ENCODE measurements at places on chromosomes 16 and 17.

- peak; percentile 91 for DNase-seq
Measured at GRCh38 chr16:3182608-3183444, 5.2 kb upstream of the OR1F1 start.

- no peak for DNase-seq
Measured at GRCh38 chr17:2365132-2365531, 27.8 kb downstream of the SGSM2 start.

DNA sequence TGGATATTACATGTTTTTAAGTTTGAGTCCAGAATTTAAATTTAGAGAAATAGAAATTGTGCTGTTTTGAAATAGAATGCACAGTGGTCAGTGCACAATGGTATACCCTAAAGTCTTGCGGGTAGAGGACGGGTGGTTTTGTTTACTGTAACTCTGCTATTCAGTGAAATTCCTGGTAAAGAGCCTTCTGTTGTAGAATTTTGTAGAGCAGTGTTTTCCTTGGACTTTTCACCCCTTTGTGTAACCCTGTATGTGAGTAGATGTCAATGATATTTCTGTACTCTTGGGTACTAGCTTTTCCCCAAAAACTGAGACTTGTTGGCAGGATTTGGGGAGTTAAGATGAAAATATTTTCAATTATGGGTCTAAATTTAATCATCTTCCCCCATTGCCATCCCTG, 19.5 kb downstream of the IST1 start:
- DNase-seq, result no peak

DNA sequence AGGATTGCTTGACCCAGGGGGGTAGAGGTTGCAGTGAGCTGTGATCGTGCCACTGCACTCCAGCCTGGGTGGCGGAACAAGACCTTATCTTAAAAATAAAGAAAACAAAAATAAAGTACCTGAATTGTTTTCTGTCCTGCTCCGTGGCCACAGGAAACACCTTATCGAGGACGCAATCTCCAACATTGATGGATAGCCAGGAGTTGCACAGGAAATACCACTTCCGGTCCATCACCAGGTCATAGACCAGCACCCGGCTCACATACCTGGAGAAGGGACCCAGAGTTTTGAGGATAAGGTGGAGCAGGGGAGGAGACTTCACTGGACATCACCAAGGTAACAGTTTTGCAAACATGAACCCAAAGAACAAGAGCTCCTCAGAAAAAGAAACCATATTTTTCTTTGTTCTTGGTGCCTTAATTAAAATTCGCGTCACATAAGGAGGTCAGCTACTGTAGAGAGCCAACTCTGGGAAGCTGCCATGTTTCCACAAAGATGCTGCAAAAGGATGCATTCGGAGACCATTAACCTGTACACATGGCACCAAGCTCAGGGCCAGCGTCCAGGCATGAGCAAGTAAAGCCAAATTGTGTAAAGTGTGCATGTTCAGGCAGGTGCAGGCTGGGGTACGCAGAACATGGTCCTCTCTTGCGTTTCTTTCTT, 55.6 kb upstream of the GCSH start:
- DNase-seq, result no peak

GRCh38 chr16:55521792-55522191, 12.9 kb downstream of the LPCAT2 start:
- no peak for DNase-seq

DNA sequence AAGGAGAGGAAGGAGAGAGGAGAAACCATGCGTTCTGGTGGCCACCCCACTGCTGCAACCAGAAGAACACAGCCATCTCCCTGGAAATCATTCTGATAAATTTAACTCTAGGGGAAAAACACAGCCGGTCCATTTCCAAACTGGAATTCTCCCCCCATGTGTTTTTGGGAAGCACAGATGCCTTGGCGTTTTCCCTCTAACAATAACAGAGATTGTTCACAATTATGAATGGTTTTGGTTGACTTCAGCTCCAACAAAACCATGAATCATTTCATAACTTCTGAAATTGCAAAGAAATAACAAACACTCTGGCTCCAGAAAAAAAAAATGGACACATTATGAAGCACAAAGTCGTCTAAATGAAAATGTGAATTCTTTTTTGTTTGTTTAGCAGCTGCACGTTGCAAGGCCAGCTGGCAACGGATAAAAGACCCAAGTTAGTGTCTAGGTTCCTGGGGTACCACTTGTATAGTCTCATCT, 46.2 kb downstream of the GNAO1 start:
- no peak for DNase-seq

DNA sequence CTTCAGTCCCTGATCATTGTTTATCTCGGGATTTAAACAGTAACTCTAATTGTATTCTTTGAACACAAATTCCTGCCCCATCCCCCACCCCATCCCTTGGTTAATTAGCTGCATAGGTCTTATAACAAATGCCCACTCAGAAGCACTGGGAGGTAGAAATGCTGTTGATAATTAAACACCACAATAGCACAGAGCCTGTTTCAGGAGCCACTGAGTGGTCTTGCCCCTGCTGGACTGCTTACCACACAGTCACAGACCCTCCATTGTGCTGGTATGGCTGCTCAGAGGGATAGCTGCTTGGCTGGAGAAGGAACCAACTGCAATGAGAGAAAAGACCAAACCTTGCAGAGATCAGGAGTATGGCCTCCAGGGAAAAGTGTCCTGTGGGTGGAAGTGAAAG, 214.1 kb downstream of the ANKFN1 start:
- DNase-seq, result no peak

GRCh38 chr16:59432896-59433295, 698.8 kb upstream of the GOT2 start:
- no peak for DNase-seq

DNA sequence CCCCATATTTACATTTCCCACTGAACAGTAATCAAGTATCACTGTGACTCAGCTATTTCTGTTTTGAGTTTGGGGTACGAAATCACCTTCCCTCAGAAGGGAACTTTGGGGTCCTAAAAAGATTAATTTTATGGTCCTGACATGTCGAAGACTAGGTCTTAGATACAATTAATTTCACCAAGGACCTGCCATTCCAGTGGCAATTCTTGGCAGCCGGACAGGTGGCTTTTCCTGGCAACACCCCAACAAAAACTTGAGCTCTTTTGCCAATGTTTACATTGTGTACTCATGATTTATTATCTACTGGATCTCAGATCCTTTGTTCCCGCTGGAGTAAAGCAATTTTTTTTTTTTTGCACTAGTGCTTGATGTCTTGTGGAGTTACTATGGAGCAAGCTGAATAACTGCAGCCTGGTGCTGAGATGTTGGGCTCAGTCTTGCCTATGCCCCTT, 14.4 kb downstream of the SLFN5 start:
- DNase-seq, result no peak

- no peak for DNase-seq
Measured at GRCh38 chr17:80513892-80514291, 30.7 kb upstream of the RPTOR start.

- no peak for DNase-seq
Measured at GRCh38 chr17:66834919-66835454, at the start of gene CACNG5. Gene CACNG5, plus strand, starts transcription at chr17:66835117. Its CDS starts 42,216 bp downstream, at chr17:66877333.

GRCh38 chr17:42950044-42950783, 14.0 kb downstream of the AARSD1 start:
- no peak for DNase-seq

GRCh38 chr16:85112364-85112763, at the start of gene CIBAR2:
Gene CIBAR2, minus strand, starts transcription at chr16:85112472. Its CDS starts 120 bp downstream, at chr16:85112352.
- no peak for DNase-seq

GRCh38 chr17:14768923-14769322, 468.0 kb downstream of the HS3ST3B1 start:
- no peak for DNase-seq

GRCh38 chr17:35082073-35082657, 18.7 kb upstream of the RFFL start:
- no peak for DNase-seq

DNA sequence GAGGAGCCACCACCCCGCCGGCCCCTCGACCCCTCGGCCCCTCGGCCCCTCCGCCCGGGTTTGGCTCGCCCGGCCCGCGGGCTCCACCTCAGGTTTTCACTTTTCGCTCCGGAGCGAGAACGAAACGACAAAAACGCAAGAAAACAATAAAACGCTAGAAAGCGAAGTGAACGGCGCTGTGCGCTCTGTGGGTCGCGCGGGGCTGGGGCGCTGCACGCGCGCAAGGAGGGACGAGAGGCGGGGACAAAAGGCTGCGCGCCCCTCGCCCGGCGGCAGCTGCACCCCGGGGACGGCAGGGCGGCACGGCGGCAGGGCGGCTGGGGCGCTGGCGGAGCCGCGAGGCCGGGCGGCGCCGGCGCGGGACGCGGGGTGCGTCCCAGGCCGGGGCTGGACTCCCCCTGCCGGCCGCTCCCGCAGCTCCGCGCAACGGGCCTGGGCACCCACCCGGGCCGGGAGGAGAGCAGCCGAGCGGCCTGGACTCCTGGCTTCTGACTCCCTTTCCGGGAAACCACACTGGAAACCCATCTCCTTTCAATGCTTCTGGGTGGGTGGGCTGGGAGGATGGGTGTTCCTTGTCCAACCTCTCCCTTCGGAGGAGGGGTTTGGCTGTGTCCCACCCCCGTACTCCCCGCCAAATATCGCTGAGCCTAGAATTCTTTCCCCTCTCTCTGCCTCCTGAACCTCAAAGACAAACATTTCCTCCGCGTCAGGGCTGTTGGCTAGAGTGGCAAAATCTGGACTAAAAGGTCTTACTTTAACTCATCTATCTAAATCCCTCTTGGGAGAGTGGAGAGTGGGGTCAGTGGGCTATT, 9.9 kb downstream of the TBX2 start:
- peak; percentile 60 for DNase-seq

GRCh38 chr17:37766971-37767370, 22.1 kb upstream of the HNF1B start:
- DNase-seq, result no peak

- no peak for DNase-seq
Measured at GRCh38 chr17:77322514-77323412, 182.0 kb downstream of the SEC14L1 start.

- no peak for DNase-seq
Measured at GRCh38 chr17:45792995-45793755, 9.1 kb downstream of the CRHR1 start.

GRCh38 chr17:70539132-70539924, 370.0 kb downstream of the KCNJ2 start:
- no peak for DNase-seq

- no peak for DNase-seq
Measured at GRCh38 chr17:64448665-64449512, at the start of gene MILR1. Gene MILR1, plus strand, starts transcription at chr17:64449115. Its CDS starts 54 bp downstream, at chr17:64449169.

DNA sequence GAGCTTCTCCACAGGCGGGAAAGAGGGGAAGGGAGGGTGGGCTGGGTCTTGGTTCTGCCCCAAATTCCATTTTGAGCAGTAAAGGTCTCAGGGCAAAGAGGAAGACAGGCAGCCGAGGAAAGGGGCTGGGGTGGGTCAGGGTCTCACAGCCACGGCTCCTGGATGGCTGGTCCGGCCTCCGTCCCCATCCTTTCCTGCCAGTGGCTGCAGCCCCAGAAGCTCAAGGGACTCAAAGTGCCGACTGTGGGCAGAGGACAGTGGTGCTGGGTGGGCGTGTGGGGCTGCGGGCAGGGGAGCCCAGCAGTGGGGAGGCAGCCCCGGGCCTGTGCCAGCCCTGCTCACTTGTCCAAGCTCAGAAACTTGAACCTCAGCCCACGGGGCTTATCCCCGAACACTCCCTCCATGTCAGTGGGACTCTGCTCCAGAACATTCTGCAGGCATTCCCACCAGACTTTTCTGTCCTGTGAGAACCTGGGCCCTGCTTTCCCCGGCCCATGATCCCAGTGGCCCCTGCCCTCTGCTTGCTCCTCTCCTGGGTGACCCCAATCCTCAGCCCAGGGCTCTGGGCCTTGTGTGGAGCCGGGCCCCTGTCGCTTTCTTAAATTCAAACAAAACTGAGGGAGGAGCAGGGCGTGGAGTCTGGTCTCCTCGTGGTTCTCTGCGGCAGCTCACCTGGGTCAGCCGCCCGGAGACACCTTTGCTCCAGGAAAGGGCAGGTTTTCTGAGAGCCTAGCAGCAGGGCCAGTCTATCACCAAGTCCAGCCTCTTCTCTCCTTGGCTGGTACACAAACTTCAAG, 117.8 kb upstream of the METRNL start:
- DNase-seq, result no peak

- DNase-seq, result no peak
Measured at GRCh38 chr17:27834571-27834970, 34.2 kb upstream of the NOS2 start.

DNA sequence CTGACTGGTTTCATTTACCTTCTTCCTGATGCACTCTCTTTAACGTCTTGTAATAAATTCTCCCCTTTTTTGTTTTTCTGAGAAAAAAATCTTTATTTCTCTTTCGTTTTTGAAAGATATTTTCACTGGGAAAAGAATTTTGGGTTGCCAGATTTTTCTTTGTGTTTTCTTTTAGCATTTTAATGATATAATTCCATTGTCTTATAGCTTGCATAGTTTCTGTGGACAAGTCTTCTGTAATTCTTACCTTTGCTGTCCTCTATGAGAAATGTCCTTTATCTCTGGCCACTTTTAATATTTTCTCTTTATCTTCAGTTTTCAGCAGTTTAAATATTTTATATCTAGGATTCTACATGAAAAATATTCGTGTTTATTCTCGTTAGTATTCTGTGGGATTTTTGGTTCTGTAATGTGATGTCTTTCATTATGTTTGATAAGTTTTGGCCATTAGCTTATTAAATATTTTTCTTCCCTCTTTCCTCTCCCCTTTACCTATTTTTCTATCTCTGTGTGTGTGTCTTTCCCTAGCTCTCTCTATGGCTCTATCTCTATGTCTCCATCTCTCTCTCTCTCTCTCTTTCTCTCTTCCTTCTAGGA, 236.5 kb downstream of the C16orf95 start:
- DNase-seq, result no peak

GRCh38 chr17:42509841-42510240, 26.2 kb upstream of the NAGLU start:
- no peak for DNase-seq

DNA sequence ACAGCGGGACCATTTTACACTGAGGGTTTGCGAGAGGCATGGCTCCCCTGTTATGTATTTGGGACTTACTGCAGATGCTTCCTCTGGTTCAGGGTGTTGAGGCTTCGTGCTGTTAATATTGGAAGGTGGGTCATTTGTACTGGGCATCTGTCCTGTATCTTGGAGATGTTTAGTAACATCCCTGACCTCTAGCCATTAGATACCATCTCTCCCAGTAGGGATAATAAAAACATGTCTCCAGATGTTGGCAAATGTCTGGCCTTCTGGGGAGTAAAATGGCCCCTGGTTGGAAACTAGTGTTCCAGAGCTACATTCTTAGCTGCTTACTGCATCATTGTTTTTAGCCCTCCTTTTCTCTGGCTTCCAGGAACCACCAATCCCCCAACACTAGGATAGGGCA, 388.0 kb downstream of the WWOX start:
- no peak for DNase-seq
